ENCODE measurements at places on chromosomes 2 and 18. TPM values are rescaled to one million over a fixed set of nuclear protein-coding genes. Genes with fewer than 3 reads are reported as not detected.

DNA sequence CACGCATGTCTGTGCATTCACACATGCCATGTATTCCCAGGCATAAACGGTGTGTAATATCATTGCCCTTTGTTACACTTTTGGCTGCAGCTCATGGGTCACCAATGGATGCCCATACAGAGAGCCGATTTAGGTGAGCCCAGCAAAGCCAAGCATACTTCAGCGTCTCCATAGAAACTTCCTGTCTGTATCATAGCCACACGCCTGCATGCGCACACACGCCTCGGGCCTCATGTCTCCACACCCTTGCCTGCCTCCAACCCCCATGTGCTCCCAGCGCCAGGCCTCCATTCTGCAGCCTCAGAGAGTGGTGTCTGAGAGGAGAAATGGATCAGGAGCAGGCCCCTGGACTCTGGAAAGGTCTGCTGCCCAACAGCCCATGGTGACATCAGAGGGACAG is 33.5 kb upstream of the SELENOI start:
- H3K4me3 ChIP-seq = no peak overlapping the region
- no peaks in the 10 kb centered on the region for H3K36me3 ChIP-seq
- no peak overlapping the region for H3K27ac ChIP-seq
- no peak for DNase-seq
- H3K4me1 ChIP-seq = no peaks in the 10 kb centered on the region

DNA sequence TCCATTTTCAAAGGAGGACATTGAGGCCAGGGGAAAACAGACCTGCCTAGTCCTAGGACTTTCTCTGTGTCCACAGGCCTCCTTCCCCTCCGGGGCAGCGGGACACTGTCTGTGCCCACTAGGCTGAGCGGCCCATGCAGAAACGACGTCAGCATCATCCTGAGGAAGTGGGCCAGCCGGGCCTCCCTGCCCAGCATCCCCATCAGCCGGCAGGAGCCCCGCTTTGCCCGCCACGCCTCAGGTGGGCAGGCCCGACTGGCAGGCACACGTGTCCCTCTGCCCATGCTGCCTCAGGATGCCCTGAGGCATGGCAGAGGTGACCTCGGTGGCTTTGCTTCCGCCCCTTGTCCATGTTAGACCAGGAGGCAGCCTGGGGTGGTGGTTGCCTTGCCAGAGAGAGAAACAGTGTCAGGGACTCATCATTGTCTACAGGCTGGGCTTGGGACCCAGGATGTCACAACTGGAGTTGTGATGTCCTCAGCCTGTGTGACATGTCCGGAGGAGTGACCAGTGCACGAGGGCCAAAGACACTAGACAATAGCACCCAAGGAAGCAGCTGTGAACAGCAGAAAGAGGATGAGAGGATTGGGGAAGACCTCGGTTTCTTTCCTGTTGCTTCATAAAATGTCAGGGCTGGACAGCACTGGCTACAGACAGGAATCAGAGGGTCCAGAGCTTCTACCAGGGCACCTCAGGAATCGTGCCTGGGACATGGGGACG is 36.8 kb downstream of the TOGARAM2 start:
- no peaks in the 10 kb centered on the region for H3K36me3 ChIP-seq
- no peak for DNase-seq
- H3K27me3 ChIP-seq = no peaks in the 10 kb centered on the region
- no peaks in the 10 kb centered on the region for H3K4me1 ChIP-seq
- no peak overlapping the region for H3K27ac ChIP-seq

DNA sequence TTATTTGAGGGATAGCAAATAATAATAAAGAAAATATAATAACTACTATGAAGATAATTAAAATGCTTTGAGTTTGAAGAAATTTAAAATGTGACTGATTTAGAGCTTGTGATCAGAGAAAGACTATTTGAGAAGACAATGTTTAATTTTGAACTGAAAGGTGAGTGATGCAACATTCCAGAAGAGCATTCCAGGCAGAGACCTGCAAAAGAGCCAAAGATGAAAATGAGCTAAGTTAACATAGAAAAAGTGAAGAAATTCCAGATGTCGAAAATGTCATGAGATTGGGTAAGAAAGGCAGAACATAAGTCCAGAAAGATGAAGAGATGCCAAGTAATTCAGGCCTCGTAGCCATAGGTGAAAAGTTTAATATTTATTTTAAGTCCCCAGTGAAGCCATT is 215.8 kb downstream of the FSIP2 start:
- H3K4me1 ChIP-seq = no peaks in the 10 kb centered on the region
- peaks cover 2% of the 10 kb centered on the region for H3K36me3 ChIP-seq
- no peak for DNase-seq
- H3K4me3 ChIP-seq = no peak overlapping the region

GRCh38 chr2:222293660-222294630 is 4.9 kb downstream of the PAX3 start:
- H3K4me1 ChIP-seq = peaks cover 35% of the 10 kb centered on the region
- no peaks in the 10 kb centered on the region for H3K36me3 ChIP-seq
- no peak overlapping the region for H3K27ac ChIP-seq

- H3K36me3 ChIP-seq = no peaks in the 10 kb centered on the region
- DNase-seq = no peak
- H3K27me3 ChIP-seq = no peaks in the 10 kb centered on the region
- no peak overlapping the region for H3K27ac ChIP-seq
- no peak overlapping the region for H3K4me3 ChIP-seq
- no peaks in the 10 kb centered on the region for H3K4me1 ChIP-seq
Observed at GRCh38 chr2:148282201-148282600, 261.3 kb downstream of the MBD5 start.

The BCL11A gene
- total RNA-seq = 0.50 TPM

The REG1A gene
- total RNA-seq = 0.33 TPM

The METAP1D gene
- total RNA-seq = 3.9 TPM

All from liver (tissue), 10 donors.